AG04449 (cell line): ENCODE measurements at places on chromosomes 1 and 21.

GRCh38 chr1:63319046-63320021 lies 3.0 kb upstream of the FOXD3 start:
- DNase-seq: no peak

DNA sequence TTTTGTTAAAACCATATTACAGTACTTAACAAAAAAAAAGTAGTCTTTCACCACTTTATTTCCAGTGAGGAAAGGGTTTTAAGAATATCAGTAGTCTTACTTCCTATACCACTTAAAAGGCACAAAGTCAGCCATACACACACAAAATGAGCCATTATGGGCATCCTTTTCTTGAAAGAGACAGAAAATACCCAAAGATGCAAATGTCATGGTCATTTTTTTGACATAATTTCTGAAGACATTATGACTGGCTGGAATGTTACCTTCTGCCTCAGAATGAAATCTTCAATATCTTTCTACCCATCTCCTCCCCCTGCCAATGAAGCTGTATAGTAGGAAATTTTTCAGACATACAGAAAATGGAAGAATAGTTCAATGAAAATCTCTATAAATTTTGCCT lies 237.7 kb downstream of the SLC45A1 start:
- DNase-seq: no peak

GRCh38 chr1:62384276-62385005 lies 52.4 kb upstream of the USP1 start:
- peak; percentile 44 for DNase-seq

DNA sequence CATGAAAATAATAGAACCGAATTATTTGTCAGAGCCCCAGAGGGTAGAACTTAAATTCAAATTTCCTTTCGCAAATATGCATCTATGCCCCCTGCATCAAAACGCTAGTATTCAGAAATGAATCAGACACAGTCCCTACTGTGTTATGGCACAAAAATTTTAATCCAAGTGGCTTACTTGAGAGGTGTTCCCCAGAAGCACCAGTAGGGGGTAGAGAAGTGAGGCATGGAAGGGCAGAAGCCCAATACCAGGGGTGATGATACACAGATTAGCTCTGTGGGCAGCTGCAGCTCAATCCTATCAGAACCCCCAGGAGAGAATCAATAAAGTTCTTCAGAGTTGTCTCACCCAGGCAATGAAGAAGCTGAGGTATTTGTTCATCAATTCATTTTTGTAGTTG lies 342.2 kb downstream of the OMA1 start:
- DNase-seq: no peak

GRCh38 chr1:197798492-197798891 lies 23.2 kb upstream of the DENND1B start:
- no peak for DNase-seq

DNA sequence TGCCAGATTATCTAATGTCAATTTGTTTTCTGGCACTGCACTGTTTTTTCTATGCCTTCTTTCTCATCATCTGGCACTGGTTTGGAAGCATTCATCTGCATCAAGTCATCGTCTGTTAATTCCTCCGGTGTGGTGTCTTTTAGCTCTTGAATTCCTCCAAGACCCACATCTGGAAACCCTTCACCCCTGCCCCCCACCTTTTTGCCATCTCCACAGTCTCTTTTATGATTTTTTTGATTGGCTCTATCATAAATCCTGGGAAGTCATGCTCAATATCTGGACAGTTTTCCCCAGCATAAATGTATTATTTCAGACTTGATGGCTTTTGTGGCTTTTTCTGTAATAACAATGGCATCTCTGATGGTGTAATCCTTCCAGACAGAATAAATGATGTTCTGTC lies 10.4 kb upstream of the KCNK1 start:
- no peak for DNase-seq

DNA sequence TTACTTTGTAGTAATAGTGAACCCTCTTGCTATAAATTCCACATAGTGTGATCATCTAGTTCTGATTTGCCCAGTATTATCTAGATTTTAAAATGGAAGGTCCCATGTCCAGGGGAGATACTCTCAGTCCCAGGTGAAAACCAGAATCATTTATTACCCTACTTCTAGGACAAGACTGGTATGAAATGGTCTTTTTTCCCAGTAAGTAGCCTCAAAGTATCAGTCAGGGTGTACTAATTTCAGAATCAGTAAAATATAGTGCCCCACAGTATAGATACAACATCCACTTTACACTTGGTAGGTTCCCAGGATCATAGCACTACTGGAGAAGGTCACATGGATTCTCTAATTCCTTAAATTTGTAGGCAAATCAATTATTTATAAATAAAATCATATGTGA lies 318.3 kb downstream of the GRIK1 start:
- DNase-seq: no peak

DNA sequence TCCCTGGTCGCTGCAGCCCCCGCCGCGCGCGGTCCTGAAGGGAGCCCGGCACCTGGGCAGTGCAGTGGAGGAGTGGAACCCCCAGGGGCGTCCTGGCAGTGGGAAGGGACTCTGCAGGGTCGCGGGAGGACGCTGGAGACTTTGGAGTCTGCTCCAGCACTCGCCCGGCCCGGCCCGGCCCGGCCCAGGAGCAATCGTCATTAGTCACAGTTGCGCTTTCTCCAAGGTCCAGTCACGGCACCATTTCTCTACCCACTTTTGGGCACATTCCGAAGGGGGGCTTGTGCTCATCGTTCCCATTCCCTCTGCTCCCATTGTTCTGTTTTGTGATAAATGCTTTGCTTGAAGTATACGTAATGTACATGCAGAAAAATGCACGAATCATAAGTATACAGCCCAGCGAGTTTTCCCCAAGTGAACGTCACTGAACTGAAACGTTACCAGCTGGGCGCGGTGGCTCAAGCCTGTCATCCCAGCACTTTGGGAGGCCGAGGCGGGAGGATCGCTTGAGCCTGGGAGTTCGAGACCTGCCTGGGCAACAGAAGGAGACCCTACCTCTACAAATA lies 999 bp downstream of the THAP3 start:
- DNase-seq: no peak

DNA sequence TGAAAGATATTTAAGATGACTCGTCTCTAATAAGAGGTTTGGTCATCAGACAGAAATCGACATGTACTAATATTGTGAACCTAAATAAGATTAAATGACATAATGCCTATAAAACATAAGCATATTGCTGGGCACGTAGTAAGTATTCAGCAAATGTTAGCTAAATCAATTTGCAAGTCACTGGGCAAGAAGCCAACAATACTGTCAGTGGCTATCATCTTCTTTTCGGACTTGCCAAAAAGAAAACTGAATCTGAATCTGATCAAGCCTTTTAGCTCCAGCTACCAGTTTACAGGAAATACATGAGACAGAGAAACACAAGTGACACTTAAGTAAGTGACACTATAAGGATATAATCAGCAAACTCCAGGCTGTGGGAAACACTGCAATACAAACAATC lies 46.0 kb downstream of the RPL5 start:
- no peak for DNase-seq

DNA sequence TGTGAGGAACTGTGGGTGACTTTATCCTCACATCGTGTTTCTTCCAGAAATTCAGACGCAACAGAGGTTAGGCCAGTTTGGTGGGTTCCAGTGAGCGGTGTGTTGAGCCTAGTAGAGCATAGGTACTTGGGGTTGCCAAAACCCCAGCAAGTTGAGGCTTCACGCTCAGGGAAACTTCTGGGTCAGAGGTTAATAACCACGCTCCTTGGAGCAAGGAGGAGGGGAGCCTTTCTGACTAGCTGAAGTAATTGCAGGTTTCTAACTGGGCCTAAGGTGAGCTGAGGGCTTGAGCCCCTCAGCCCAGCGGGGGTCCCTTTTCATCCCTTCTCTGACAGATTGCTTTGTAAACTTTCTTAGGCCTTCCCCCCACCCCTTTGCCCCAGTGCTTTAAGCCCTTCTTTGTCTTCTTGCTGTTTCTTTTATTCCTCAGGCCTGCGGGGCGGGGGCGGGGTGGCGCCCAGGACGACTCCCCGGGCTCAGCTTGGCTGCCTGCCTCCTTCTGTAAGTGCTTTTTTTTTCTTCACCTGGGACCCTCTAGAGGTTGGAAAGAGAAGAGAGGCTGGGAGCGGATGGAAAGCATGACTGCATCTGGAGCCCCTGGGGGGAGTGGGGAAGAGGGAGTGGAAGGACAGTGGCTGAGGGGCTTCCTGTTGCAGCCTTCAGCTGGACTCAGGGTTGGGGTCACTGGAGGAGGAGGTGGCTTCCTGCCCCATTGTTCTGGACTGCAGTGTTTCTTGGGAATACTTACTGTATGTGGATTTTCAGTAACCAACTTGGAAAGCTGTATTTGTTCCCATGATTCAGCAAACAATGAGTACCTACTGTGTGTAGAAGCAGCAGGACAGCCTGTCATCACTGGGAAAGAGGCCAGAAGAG lies 1.3 kb upstream of the ZNF436 start:
- DNase-seq: no peak

GRCh38 chr1:25662061-25662460 lies 45.5 kb downstream of the MAN1C1 start:
- no peak for DNase-seq

- DNase-seq: no peak
These were observed 317.9 kb downstream of the LTN1 start for GRCh38 chr21:28674763-28675162.

- DNase-seq: no peak
These were observed 19.5 kb upstream of the MFN2 start for GRCh38 chr1:11960715-11961114.

- DNase-seq: no peak
These were observed 1512.0 kb upstream of the PRMT6 start for GRCh38 chr1:105544475-105544874.

DNA sequence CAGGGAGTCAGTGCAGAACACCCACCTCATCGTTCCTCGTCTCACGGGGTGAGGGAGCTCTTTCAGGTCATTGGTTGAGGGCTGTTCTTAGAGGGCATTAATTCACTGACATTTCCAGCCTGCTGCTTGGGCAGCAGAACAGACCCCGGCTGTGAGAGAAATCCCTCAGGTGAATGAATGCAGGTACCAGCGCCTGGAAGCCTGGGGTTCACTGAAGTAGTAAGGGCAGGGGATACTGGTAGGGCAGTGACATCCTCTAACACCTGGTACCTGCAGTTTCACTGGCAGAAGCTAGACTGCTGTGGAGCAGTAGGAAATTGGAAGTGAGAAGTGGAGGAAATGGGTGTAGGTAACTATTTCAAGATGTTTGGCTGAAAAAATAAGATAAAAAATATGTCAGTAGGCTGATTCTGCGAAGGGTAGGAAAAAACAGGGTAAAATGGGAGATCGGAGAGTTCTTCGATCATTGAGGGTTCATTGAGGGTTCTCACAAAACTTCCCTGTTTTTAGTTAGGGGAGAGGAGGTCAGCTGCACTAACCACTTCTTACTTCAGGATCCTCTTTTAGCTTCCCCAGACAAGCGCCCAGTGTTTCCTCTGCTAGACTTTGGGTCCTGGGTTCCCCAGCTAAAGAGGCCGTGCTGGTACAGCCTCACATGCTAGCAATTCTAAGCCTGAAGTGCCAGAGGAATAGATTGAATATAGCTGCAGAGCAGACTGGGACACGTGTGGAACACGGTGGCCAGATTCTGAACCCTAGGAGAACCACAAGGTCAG lies 55.2 kb downstream of the RNF220 start:
- DNase-seq: no peak

GRCh38 chr1:222522105-222522915 lies 25.6 kb downstream of the HHIPL2 start:
- DNase-seq: no peak

DNA sequence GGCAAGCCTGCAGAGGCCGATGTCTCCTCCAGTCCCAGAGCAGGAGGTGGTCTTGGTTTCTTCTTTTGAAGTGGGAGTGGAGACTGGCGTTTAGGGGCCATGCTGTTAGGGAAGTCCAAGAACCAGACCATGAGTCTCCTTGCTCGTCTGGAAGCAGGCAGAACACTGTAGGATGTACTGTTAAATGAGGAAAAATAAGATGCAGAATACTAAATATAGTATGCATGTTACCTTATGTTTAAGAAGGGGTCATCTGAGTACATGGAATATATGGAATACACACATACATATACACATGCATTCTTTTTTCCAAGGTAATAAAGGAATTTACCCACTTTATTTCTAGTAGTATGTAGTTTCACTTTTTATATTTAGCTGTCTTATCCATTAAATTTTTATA lies at the start of gene SETSIP:
TSS of gene SETSIP (minus strand) at position 101 of the 400 bp plus-strand sequence. CDS start at position 101, 0 bp downstream.
- DNase-seq: no peak

DNA sequence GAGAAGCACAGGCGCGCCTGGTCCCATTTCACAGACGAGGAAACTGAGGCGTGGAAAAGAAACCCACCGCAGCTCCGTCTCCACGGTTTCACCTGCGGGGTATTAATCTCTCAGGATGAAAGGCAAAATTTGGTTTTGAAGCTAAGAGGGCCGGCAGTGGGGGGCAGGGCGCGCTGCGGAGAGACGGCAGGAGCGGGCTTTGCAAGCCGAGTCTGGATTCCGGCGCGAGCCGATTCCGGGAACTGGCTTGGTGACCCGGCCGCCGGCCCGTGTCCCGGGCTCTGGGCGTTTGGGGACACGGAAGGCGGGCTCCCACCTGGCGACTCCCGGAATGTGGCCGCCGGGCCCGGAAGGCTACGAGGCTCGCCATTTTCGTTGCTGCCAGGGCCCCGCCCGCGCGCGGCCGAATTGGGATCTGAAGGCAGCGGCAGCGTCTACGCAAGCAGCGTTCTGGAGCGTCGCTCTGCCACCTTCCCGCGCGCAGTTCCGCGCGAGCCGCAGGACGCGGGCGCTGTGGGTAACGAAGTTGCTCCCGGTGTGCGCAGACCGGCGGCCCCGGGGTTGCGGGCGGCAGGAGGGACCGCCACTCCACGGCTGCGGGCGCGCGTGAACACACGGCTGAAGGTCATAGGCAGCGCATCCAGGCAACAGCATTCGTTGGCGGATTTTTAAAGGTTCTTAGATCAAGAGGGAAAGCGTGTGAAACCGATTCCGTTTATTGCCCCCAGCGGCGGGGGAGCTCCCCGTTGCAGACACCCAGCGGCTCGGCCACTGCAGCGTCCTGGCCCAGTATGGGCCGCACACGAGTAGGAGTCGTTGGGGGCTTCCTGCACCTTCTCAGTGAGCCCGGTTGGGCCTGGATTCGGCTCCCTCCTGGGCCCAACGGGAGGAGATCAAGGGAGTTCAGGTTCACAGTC lies 5.4 kb upstream of the PRDM16 start:
- no peak for DNase-seq
